ENCODE measurements at places on chromosomes 4 and X.

DNA sequence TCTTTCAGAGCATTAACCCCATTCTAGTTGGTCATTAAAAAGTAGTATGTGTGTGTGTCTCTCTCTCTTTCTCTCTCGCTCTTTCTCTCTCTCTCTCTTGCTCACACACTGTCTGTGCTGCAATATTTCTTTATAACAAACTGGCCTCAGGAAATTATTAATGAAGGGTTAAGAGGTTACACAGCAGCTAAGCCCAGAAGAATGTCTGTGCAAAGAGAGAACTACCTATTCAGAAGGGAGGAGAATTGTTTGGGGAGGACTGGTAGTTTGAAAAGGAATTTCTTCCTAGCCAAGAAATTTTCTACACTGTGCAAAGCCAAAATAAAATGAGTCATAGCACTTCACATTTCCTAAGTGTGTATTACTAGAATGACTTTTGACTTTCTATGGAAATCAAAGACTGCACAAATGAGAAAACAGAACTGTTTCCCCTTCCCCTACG lies 22.2 kb downstream of the PDGFC start:
- no peak for DNase-seq

DNA sequence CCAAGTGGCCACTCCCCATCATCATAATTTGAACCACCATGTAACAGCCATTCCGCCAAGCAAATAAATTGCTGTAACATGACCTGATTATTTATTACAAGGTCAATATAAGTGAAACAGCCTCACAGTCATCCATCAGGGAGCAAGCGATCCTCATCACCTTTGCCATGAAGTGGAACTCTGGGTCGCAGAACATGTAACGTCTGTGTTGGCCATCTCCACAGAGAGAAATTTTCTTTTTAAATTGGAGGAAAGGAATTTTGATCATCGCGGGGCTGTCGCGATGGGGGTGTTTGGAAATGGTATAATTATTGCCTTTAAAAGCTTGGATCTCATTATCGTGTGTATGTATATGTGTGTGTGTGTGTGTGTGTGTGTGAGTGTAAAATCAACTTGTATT lies 90.2 kb downstream of the SHOX start:
- DNase-seq: no peak

- DNase-seq: no peak
These were observed 17.9 kb downstream of the NAT8L start for GRCh38 chr4:2076908-2077536.

DNA sequence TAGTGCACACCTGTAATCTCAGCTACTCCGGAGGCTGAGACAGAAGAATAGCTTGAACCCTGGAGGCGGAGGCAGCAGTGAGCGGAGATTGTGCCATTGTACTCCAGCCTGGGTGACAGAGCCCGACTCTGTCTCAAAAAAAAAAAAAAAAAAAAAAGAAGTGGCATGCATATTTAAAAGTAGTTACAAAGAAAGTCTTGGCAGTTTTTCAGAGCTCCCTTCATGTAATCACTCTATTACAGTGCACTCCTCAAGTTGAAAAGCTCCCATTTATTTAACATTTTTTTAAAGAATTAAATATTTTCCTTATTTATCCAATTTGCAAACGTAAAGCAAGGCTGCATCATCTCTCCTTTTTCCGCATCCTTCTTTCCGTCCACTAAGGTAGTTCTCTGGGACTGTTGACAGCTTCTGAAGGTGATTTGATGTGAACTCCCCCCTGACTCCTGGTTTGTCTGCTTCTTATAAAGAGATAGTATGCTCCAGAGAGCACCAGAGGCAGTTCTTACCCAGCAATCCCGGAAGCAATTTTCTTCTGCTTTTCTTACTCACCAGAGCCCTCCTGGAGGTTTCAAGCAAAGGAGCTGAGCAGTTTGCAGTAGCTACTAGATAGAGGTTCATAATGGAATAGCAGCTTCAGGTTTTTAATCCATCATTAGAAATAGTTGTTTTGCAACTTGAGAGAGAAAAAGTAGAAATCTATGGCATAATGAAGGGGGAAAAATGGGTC lies 151.0 kb downstream of the PALLD start:
- DNase-seq: no peak

GRCh38 chr4:145213245-145213644 lies 32.9 kb upstream of the OTUD4 start:
- DNase-seq: no peak

GRCh38 chr4:109559625-109559982 lies 442 bp upstream of the MCUB start:
- no peak for DNase-seq

DNA sequence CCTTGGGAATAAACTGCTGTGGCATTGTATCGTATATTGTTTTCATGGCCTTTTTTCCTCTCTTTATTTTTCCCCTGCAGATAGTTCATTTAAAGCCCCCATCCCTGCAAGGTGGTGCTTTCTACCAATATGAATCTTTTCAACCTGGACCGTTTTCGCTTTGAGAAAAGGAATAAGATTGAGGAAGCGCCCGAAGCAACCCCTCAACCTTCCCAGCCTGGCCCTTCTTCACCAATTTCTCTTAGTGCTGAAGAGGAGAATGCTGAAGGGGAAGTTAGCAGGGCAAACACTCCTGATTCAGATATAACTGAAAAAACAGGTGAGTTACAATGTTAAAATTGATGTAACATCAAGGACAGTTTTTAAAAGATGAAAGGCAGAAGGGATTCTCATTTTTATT lies 601 bp downstream of the SMARCAD1 start:
- DNase-seq: no peak

GRCh38 chr4:6019316-6020263 lies 1.4 kb upstream of the C4orf50 start:
- peak; percentile 54 for DNase-seq

- DNase-seq: no peak
These were observed 255.6 kb upstream of the UGT8 start for GRCh38 chr4:114343015-114343414.

DNA sequence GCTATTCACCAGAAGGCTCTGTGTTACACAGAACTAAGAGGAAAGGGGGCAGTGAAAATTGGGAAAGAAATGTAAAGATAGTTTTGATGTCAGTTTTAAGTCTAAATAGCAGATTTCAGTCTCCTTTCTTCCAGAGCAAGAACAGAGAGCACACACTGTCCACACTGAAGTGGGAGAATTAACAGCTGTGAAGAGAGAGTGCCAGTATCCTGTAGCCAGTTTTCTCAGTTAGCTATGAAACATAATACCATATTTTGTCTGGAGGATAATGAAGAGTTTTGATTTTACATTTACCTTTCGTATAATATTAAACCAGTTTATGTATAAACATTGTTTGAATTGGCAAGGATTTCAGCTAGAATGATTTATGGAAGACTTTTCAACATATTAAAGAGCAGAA lies 35.1 kb downstream of the FBXO8 start:
- no peak for DNase-seq

- DNase-seq: no peak
These were observed 124.5 kb upstream of the HCCS start for GRCh38 chrX:10986616-10987015.

DNA sequence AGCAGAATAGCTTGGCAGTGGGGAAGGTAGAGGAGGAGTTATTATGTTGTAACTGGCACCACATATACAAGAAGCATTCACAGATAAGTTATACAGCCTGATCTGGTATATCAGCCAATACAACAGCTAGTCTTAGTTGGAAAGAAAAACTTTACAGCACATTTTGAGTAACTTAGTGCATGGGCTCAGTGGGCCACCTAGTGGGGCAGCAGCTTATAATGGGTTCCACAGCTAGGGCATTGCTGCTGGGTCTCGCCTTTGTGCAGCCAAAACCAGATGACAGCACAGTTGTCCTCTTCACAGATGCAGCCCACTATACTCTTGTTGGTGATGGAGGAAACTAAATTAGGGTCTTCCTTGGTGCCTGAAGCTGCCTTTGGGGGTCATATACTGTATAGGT lies 448.1 kb upstream of the RASGEF1B start:
- DNase-seq: no peak

DNA sequence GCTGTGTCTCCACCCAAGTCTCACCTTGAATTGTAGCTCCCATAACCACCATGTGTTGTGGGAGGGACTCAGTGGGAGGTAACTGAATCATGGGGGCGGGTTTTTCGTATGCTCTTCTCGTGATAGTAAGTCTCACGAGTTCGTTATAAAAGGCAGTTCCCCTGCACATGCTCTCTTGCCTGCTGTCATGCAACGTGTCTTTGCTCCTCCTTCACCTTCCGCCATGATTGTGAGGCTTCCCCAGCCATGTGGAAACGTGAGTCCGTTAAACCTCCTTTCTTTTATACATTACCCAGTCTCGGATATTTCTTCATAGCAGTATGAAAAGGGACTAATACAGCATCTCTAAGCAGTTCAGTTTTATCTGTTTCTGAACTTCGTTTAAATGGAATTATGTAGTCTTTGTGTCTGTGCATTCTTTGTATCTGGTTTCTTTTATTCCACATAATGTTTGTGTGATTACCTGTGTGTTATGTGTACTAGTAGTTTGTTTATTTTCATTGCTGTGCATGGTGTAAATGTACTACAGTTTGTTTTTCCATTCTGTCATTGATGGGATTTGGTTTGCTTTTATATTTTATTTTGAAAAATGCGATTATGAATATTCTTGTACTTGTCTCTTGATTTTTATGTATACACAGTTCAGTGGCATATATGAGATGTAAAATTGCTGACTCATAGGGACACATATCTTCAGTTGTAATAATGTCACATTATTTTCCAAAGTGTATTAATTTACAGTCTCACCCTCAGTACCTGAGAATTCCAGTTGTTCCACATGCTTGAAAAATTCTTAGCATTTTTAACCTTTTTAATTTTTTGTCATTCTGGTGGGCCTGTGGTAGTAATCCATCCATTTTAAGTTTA lies 304.9 kb downstream of the GBA3 start:
- no peak for DNase-seq

Measured in amniotic stem cell (primary cell).